ENCODE measurements at places on chromosomes 2 and 18.
A peak's percentile ranks its signal among the peaks of the same experiment; 100 is the strongest.

DNA sequence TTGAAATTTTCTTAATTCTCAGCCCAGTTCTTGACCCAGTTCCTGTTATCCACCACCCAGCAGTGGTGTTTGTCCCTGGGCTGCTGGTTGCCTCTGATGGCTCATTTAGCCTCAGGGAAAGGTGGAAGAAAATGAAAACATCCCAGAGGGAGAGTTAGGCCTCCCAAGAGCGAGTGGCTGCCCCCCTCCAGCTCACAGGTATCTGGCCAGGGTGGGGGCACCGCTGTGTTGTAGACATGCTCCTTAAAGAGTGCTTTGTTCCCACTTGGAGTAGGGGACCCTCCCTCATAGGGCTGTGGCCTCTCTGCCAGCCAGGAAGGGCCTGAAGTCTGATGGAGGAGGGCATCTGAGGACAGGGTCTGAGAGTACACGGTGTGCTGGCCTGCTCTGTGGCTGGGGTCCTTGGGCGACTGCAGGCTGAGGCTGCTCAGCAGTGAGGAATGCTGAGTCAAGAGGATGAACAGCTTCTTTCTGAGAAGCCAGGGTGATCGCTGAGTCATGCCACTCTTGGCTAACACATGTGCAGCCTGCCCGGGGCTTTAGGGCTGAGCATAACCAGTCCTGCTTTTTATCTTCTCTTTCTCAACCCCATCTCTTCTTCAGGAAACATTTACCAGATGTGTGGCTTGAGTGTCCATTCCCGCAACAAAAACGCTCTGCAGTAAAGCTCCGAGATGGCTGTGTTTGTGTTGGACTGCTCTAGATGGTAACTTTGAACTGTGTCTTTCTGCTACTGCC lies 72.3 kb downstream of the IL1R2 start:
- no peak for DNase-seq

DNA sequence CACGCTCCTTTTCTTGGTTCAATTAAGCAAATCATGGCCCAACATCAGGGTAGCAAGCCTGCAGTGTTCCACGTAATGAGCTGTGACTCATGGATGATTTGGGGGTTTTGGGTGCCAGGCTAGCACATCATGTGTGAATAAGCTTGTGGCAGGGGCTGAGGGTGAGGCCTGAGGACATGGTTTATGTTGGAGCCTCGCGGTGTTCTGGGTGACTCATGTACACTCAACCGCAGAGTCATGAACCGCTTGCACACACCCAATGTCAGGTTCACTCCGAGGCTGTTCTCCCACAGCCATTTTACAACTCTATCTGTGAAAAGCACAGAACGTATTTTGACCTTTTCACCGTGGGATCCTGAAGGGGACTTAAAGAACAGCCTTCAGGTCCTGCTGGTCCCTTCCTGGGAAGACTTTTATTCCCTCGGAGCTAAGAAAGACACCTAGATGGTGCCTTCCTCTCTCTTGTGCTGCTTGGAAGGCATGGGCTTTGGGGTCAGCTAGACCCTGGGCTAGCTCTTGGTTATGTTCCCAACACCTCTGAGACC lies 139.9 kb upstream of the ZEB2 start:
- no peak for DNase-seq

DNA sequence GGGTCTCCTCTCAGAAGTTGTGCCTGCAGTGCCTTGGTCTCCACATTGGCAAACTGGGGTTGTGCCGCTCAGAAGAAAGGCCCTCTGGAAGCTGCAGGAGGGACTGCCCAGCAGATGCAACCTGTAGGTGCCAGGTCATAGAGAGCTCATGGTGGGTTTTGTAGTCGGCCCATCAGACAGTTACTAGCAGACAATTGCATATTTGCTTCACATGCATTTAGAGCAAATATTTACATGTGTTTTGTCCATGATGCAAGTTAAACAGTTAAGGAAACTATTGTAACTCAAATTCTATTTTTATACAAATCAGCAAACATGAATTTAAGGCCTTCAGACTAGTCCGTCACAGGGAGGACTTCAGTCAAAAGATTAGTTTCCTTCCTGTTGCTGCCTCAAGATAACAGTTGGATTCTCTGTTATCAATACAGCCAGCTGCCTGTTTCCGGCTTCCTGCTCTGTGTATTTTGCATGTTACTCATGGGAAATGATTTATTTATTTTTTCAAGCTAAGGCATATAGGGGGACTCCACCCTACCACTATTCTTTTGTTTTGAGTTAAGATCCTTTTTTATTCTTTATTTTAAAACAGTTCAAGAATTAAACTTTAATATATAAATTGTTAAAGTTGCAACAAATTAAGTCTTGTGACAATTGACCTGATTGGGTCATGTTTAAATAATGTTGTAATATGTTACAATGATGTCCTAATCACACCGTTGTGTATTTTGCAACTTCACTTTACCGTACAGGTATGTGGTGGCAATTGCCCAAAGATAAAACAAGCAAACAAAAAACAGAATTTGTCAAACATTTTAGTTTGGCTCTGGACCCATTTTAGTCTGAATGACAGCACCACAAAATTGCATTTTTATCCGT lies 133.5 kb downstream of the SPTBN1 start:
- DNase-seq = no peak

GRCh38 chr18:48404716-48405507 lies 4.3 kb downstream of the ZBTB7C start:
- no peak for DNase-seq

DNA sequence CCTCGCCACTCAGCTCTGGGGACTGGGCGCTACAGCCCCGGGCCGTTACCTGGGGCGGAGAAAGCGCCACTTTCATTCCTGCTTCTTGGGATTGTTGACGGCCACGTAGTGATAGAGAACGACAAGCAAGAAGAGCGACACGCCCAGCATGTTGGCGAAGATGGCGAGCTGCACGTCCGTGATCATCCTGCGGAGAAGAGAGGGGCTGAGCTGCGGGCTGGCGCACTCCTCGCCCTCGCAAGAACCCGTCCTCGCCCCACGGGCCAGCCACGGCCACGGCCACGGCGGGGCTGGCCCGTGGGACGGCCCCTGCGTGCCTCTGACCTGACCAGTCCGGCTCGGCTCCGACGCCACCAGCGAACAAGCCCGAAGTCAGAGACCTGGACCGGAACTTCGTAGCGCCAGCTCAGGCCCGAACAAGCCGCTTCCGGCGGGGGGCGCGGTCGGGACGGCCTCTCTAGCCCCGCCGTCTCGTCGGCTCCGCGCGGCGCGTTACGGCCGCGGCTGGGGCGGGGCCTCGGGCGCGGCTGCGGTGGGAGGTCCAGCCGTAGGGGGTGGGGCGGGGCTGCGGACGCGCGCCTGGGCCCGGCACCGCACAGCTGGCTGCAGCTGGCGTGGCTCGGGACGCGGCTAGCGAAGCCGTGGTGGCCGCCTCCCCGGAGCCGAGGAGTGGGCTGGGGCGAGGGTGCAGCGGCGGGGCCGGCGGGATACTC lies at the start of gene OST4:
Gene OST4, minus strand, starts transcription at position 378 of the 713 bp plus-strand sequence.
- peak; percentile 77 for DNase-seq

GRCh38 chr18:11905613-11906012 lies 2.5 kb downstream of the MPPE1 start:
- DNase-seq = no peak

- no peak for DNase-seq
These were observed 111.1 kb downstream of the COL4A4 start for GRCh38 chr2:227052879-227053278.

DNA sequence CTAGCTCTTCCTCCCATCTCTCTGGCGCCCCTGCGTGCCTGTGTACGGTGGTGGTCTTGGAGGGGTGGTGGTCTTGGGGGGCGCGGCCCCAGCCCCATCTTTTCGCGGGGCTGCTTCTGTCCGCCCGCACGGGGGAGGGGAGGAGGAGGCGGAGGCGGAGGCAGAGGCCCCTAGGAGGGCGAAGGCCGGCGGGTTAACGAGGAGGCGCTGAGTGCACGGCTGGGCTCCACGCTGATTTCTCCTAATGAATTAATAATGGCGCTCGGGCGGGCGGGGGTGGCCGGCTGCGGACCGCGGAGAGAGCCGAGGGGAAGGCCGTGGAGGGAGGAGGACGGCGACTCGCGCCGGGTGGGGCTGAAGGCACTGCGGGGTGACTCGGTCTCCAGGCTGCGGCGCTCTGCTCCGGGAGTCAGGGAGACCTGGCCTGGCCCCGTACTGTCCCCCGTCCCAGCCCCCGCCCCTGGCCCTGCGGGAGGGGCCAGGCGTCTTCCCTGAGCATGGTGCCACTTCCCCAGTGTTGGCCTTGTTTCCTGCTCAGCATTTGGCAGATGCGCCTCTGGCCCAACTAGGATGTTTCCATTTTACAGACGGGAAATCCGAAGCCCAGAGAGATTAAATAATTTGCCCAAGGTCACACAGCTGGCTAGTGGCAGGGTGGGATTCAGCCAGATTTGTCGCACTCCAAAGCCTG lies 6.0 kb downstream of the GAREM2 start:
- no peak for DNase-seq

DNA sequence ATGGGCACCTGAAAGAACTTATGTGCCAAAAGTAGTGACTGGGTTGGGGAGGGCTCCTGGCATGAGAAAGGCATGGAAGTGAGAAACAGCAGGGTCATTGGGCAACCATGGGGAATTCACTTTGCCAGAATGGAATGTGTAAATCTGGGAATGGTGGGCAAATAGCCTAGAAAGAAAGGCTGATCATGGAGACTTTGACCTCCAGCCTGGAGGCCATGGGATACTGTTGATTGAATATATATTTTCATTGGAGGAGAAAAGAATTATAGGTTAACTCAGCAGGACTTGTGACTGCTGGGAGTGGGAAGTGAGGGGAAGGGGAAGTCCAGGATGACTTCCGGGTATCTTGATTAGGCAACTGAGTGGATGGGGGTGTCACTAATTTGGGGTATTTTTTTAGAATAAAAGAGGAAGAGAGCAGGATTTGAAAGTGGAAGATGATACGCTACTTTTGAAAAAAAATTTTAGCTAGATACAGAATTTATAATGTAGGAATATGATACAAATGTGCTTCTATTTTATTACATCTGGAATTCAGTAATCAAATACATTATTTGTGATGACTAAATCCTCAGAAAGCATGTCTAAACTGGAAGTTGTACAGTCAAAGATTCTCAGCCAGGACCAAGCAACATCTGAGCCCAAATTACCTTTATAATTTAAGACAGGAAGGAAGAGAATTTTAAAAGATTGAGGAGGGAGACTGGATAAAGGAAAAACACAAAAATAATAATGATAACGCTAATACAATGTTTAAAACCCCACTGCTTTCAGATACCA lies 116.2 kb downstream of the GATA6 start:
- DNase-seq = no peak

- DNase-seq = no peak
These were observed 45.3 kb downstream of the BMP10 start for GRCh38 chr2:68825866-68826265.

DNA sequence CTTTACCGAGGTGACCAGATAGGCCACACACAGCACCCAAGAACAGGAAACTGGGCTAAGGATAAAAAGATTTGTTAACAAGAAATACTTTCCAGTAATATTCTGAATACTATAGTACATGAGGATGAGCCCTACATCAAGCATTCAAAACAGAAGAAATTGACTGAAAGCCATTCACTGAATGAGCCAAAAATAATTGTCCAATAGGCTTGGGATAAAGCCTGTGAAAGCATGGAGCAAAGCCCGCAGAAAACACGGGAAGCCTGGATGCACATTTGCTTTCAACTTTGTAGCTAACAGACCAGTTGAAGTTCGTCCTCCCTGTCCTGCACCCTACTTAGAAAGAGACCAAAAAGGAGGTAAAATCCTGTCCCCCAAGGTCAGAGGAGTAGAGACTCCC lies 56.3 kb downstream of the DIPK1C start:
- no peak for DNase-seq

GRCh38 chr2:163774862-163775261 lies 39.1 kb upstream of the FIGN start:
- no peak for DNase-seq

DNA sequence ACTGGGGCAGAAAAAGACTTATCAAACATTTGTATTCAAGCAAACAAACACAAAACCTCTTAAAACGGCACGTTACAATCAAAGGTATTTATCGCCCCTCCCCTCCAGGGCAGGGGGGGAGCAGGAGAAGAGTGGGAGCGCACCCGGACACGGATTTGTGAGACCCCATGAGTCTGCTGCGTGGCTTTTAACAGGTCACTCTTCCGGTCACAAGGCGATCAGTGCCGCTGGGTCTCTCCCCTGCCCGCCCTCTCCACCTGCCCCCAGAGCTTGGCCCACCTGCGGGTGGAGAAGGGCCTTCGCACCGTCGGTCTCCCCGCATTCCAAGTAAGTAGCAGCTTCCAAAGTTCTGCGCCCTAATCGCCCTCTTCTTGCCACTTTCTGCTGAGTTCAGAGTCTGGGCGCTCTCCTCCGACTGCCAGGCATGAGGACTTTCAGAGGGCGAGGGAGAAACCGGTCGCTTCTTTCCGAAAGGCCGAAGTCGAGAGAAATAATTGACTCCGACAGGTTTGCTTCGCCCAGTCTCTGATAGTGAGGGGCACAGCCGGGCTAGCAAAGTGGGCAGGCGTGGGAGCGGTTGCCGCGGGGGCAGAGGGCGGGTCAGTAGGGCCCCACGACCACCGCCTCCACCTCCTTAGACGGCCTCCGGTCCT lies 800 bp downstream of the RPRM start:
- DNase-seq = no peak

DNA sequence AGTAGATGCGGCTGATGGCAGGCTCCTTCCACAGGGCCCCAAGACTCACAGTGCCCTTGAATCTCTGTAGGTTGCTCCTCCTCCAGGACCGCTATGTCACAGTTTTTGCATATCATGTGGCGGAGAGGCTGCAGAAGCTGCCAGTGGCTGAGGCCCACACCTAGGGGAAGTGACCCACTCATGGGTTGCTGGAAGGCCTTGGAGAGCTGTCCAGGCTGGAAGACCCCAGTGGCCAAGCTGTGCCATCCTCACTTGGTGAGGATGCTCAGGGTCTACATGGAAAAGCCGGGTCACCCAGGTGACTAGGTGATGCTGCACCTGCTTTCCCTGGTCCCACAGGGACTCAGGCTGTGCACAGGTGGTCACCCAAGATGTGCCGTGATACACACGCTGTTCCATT lies 90.6 kb downstream of the SEPTIN10 start:
- DNase-seq = no peak

- DNase-seq = no peak
These were observed 106.3 kb downstream of the TTN start for GRCh38 chr2:178700922-178701342.

DNA sequence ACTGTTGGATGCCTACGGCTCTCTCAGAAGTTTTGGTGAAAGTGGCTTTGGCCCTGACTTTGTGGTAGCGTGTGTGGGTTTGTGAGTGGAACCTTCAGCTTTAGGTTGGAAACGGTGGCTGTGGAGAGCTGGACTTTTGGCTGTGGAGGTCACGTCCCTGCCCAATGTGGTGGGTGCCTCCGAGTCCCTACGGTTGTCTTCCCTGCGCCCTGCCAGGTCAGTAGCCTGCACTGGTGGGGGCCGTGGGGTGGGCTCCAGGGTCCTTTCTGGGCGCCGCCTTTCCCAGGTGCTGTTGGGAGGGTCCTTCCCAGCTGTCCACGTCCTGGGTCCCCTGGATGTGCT lies 11.1 kb downstream of the COLEC11 start:
- DNase-seq = no peak
